ENCODE measurements at places on chromosomes 1 and 21. TPM values are rescaled to one million over a fixed set of nuclear protein-coding genes. Genes with fewer than 3 reads are reported as not detected.

Gene PGLYRP3
- total RNA-seq: not detected

DNA sequence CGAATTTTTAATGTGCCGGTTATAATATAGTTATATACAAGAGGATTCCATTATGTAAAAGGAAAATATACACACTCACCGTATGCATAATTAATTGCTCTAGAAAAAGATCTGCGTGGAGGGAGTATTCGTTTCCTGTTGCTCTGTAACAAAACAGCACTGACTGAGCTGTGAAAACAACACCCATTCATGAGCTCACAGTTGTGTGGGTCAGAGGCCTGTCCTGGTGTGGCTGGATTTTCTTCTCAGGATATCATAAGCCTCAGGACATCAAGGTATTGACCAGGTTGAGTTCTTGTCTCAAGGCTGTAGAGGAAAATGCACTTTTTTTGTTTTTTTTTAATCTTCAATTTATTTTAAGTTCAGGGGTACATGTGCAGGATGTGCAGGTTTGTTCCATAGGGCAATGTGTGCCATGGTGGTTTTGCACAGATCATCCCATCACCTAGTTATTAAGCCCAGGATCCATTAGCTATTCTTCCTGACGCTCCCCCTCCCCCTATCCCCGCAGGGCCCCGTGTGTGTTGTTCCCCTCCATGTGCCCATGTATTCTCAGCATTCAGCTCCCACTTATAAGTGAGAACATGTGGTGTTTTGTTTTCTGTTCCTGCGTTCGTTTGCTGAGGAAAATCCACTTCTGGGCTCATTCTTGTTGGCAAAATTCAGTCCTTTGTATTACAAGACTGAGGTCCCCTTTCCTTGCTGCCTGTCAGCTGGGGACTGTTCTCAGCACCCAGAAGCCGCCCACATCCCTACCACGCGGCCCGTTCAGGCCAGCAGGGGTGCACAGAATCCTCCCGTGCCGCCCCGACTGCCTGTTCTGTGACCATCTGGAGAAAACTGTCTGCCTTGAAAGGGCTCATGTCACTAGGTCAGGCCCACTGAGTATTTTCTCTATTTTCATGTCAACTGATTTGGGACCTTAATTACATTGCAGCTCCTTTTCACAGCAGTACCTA, 87.4 kb upstream of the ERRFI1 start:
- no peaks in the 10 kb centered on the region for H3K27me3 ChIP-seq
- H3K4me1 ChIP-seq: peaks cover 4% of the 10 kb centered on the region
- H3K27ac ChIP-seq: no peak overlapping the region
- DNase-seq: no peak
- H3K4me3 ChIP-seq: no peak overlapping the region

Gene TRIM46
- total RNA-seq: 0.21 TPM

Gene GABPB2
- 22.9 TPM for total RNA-seq

DNA sequence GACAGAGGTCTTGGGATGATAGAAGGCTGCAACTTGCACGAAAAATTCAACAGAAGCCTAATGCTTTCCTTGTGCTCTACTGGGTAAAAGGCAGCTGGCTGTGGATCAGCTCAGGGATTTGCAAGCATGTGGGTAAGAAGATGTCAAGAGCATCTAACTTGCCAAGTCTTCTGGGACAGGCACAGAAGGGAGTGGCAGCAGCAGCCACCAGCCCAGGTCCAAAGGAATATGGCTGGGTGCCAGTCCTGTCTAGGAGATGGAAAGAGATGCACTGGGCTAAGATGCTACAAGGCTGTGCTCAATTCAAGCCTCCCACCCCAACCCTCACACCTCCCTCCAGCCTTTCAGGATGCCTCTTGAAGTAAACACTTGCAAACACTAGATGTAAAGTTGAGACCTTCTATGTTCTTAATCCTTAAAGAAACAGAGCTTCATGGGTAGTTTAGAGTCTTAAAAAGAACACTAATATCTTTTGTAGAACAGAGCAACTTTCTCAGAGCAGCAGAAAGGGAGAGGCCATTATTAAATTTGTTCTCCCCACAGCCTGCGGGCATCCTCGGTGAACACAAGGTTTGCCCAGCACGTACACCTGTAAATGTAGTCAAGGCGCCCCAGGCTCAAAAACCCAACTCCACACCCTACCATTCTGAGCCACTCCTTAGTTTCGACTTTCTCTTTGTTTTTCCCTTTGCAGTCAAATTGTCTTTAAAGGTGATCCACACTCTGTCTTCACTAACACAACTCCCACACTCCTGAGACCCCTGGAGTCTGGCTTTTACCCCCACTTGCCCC, 64.6 kb upstream of the BCAR3 start:
- no peak for DNase-seq
- no peaks in the 10 kb centered on the region for H3K27me3 ChIP-seq
- H3K36me3 ChIP-seq: peaks cover 11% of the 10 kb centered on the region
- H3K4me3 ChIP-seq: no peak overlapping the region

Gene ADORA3
- total RNA-seq: not detected
